ENCODE measurements at places on chromosomes 2 and 18.
A peak's percentile ranks its signal among the peaks of the same experiment; 100 is the strongest.

DNA sequence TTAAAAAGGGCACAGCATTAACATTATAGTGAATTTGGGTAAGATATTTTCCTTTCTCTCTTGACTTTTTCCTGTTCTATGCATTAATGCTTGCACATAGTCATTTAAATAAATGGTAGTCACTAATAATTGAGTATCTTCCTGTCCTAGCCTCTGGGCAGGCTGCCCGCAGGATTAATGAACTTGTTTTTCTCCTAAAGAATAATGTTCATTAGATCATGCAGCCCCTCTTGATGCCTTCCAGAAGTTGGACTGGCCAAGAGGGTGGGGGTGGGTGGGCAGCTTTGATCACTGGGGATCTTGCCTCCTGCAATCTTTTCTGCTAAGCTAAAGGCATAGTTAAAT, 514.5 kb upstream of the CDH2 start:
- DNase-seq: no peak

DNA sequence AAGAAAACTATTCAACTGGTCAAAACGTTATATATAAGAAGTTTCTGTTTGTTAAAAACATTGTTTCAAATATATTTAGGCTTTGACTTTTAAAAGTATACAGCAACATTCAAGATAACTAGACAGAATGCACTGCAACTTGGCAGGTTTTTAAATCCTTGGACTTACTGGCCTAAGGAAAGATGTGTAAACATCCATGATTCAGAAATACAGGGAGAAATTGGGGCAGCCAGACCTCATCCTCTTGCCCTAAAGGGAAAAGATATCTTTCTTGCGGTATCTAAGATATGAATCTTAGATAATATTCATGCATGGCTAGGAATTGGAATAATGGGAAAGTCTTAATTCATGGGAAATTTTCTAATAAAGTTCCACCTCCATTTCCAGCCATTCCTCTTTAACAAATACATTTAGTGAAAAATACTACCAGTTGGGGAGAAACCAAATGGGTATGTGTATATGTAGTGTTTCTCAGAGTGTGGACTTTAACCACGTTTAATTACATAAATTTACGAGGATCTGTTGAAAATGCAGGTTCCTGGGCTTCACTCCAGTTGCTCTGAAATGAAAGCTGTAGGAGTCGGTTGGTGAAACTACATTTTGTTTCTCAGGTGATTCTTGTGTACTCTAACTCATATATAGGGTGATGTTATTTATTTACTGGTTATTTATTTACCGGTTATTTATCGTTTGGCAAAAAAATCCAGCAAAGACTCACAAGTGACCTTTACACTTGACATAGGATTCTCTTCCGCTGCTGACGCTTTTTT, 587 bp upstream of the TANK start:
- DNase-seq: no peak

- no peak for DNase-seq
Measured at GRCh38 chr2:180730976-180731375, 249.4 kb upstream of the UBE2E3 start.

GRCh38 chr2:200007306-200007705, 51.9 kb downstream of the MAIP1 start:
- no peak for DNase-seq

- DNase-seq: no peak
Measured at GRCh38 chr2:164843346-164843911, 1.8 kb upstream of the COBLL1 start.

DNA sequence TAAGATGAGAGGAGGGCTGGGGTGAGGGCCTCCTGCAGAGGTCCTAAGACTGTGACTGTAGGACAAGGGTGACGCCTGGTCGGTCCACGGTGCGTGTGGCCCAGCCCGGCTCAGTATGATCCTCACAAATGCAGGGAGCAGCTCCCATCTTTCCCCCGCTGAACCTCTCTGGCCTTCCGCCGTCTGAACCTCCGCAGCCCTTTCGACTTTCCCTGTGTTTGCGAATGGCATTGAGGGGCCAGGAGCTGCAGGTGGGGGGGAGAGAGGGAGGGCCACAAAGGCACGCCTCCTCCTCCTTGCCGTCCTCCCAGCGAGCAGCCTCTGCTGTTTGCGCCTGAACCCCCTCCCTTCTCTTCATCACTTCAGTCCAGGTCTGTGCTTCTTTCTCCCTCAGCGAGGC, 68.6 kb upstream of the PXDN start:
- no peak for DNase-seq

DNA sequence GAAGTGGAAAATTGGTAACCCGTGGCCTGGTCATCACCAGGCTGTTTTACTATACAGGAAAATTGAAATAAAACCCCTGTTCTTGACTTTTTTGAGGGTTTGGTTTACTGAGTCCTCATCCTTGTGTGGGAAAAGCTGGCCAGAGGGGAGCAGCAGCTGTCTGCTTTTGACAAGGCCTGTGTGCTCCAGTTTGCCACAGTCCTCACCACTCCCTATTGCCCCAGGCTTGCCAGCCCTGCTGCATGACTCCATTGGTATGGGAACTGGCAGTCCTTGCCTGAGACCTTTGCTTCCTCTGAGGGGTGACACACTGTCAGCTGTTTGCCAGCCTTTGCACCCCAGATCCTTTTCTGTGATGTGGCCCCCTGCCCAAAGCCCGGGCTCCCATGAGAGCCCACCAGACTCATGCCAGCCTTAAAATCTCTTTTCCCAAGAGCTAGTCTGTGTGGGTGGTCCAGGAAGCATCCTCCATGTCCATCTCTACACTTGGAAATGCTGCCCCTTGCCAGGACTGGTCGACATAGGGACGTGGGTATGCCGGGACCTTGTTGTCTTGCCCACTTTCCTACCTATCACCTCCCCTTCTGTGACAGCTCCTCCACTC, 39.0 kb downstream of the GLI2 start:
- DNase-seq: no peak

- no peak for DNase-seq
Measured at GRCh38 chr2:100870652-100871531, 51.0 kb downstream of the NPAS2 start.

- DNase-seq: peak; percentile 83
Measured at GRCh38 chr2:23411752-23412431, 26.9 kb downstream of the KLHL29 start.

GRCh38 chr2:196268025-196268424, 96.6 kb upstream of the STK17B start:
- no peak for DNase-seq

DNA sequence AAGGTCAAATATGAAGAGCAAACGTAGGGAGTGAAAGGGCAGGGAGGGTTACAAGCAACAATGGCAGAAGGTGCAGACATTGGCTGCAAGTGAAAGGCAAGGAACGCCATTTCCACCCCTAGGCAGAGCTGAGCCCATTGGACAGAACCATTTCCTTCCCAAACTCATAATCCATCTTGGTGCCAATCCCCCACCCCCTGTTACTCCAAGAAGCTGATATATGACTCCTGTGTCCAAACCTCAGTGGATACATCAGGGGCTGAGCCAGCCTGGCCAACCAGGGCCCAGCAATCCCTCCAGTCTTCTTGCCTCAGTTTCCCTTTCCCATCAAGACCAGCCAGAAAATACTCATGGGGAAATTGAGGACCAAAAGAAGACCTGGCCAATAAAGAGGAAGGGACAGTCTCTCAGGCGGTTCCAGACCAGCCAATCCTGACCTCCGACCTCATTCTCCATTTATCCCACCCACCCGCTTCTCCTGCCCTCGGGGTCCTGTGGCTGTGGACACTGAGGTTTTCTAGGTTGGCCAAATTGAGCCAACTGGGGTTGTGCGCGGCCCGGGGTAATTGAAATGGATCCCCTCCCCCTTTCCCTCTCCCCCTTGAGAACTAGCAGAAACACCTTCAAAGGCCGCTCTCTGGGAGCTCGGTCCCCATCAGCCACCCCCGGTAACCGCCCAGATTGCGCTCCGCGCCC, 24.8 kb downstream of the TNS1 start:
- no peak for DNase-seq

GRCh38 chr2:26595146-26595545, 46.0 kb downstream of the CIB4 start:
- DNase-seq: no peak

GRCh38 chr2:119937680-119938079, 75.2 kb upstream of the EPB41L5 start:
- no peak for DNase-seq

DNA sequence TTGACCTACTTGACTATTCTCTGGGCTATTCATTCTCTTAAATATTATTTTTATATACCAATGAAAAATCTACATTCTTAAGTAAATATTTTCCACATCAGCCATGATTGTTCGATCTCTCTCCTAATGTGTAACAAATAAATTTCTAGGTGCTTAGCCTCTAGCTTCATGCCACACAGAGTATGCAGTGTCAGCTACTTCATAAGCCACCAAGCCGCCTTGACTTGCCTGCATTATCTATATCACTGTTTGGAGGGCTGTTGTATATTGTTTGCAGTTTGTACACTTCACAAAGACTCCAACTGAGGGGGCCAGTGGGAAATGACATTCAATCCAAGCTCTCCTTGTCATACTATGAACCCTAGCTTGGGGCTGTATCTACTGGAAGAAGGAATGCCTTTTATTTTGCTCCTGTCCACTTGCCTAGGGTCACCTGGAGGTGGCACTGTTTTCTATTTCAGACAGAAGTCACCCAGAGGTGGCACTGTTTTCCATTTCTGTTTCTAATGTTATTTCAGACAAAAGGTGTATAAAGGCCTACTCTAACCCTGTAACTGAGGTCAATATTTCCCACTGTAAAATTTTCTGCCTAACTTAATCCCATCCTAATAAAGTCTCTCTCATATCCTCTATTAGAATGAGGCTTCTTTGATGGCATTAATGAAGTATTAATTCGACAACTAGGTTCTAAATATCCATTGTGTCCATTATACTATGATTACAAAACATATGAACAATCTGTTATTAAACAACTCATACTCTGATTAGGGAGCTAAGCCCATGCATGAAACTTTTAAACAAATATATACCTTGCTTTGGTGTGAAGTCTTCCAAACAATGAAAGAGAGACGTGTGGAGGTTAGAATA, 36.4 kb downstream of the COL5A2 start:
- no peak for DNase-seq

DNA sequence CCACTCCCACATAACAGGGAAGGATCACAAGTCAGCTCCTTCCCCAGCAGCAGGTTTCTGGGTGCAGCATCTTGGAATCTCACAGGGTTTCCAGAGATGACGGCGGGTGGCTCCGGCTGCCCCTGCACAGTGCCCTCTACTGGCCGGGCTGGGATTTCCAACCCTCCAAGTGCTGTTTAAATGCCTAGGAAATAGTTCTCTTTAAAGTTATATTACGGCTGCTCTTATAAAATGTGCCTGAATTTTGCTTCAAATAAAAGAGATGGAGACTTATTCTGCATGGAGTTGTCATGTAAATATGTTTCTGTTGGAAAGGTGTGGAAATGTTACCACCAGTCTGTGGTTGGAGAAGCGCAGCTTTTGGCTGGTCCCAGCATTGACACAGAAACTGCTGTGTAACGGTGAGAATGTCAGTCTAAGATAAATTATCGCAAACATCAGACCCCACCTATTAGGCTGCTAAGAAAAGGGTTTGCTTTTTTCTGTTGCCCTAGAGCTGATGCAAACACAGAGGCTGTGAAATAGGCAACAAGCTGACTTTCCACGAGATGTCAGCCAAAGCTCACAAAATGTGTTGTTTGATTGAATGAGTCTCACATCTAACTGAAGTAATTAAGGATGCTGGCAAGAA, 3.3 kb upstream of the HJURP start:
- DNase-seq: no peak

- no peak for DNase-seq
Measured at GRCh38 chr2:194385376-194385775, 1271.7 kb upstream of the SLC39A10 start.

- no peak for DNase-seq
Measured at GRCh38 chr2:179444056-179444455, 179.4 kb upstream of the SESTD1 start.

GRCh38 chr2:1910592-1911246, 166.4 kb upstream of the PXDN start:
- DNase-seq: no peak

DNA sequence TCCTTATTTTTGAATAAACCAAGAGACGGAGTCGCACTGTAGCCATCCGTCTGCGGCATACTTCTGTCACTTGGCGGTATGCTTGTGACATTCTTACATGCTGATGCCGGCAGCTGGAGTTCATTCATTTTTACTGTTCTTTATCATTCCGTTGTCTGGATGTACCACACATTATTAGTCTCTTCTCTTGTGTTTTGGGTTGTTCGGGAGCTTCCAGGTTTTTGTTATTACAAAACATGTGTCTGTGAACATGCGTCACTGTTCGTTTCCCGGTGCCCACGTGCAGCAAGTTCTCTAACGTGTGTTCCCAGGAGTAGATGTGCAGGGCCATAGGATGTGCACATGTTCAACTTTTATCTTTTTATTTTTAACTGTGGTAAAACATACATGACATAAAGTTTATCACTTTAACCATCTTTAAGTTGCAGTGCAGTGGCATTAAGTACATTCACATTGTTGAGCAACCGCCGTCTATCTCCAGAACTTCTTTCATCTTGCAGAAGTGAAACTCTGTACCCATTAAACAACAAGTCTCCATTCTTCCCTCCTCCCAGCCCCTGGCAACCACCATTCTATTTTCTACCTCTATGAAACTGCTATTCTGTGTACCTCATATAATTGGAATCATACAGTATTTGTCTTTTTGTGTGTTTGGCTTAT, 40.1 kb downstream of the MTCL1 start:
- peak; percentile 58 for DNase-seq

DNA sequence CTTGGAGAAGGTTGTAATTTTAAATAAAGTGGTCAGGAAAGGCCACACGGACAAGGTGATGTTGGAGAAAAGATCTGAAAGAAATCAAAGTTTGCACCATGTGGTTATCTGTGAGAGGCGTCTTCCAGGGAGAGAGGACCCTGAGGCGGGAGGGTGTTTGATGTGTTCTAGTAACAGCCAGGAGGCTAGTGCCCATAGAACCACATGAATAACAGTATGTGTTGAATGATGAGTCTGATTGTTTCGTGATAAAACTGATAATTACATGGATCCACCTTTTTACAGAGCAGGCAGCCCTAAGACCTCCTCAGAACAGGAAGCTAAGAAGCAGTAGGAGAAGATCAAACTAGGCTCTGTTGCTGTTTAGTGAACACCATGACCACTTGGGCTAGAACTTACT, 91.4 kb downstream of the SCG2 start:
- no peak for DNase-seq

GRCh38 chr2:71989671-71990070, 158.0 kb downstream of the CYP26B1 start:
- no peak for DNase-seq

GRCh38 chr2:25980951-25981350, 1.3 kb downstream of the KIF3C start:
- no peak for DNase-seq

DNA sequence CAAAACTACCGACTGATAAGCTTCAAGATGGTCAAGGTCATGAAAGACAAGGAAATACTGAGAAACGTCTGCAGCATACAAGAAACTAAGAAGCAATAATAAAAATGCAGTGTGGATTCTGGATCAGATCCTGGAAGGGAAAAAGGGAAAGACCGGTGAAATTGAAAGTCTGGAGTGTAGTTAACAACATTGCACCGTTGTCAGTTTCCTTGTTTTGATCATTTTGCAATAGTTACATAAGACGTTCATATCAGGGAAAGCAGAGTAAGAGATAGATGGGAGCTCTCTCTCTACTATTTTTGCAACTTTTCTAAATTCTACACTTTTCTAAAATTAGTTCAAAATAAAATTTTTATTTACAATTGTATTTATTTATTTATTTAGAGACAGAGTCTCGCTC, 15.0 kb upstream of the ZNF407 start:
- no peak for DNase-seq

- DNase-seq: no peak
Measured at GRCh38 chr2:176291809-176292283, 22.6 kb downstream of the MTX2 start.

GRCh38 chr2:163341426-163341825, 394.4 kb downstream of the FIGN start:
- DNase-seq: no peak

- DNase-seq: no peak
Measured at GRCh38 chr2:100976645-100977391, 25.3 kb upstream of the RPL31 start.
